ENCODE measurements at places on chromosomes 11 and 22.

DNA sequence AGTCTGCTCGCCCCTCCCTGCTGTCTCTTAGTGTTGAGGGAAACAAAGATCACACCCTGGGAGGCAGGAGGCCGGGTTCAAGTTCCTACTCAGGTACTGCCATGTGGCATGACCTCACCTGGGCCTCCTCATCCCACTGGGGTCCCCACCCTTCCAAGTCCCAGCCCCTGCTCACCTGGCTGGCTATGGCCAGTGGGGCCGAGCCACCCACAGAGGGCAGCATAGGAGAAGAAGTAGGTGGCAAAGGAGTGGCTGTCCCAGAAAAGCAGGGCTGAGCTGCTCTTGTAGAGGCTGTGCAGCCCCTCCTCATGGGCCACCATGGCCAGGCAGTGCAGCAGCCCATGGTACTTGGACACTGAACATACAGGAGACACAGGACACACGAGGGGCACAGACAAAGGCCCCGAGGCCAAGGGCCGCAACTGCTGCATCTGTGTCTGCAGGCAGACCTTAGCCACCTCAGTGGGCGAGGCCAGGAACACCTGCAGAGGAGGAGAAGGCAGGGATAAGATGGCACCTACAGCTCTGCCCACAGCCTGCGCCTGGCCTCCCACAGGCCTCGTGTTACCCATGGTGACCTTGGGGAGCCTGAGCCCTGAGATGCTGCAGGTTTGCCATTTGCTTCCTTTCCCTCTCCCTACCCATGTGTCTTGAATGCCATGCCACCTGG is 50.6 kb upstream of the MPEG1 start:
- DNase-seq, result no peak

- no peak for DNase-seq
These were observed 248.6 kb downstream of the AASDHPPT start for GRCh38 chr11:106326087-106326486.

- no peak for DNase-seq
These were observed 33.0 kb downstream of the FAR1 start for GRCh38 chr11:13701506-13701905.

DNA sequence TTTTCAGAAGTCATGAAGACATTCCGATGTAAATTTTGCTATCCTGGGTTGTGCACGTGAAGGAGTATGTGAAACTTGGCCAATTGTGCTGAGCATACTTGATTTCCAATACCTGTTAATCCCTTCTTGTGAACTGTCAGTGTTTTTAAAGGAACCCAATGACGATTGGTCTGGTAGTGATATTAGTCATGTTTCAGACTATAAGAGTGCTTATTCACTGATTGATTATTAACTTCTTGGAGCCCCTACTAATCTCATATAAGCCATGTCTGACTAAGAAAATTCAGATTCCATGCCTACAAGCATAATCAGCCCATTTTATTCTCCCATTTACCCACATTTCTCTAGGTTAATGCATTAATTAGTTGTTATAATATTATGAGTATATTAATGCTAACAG is 330.8 kb upstream of the MTNR1B start:
- no peak for DNase-seq

- DNase-seq, result no peak
These were observed 24.1 kb upstream of the CCDC89 start for GRCh38 chr11:85709941-85710702.

DNA sequence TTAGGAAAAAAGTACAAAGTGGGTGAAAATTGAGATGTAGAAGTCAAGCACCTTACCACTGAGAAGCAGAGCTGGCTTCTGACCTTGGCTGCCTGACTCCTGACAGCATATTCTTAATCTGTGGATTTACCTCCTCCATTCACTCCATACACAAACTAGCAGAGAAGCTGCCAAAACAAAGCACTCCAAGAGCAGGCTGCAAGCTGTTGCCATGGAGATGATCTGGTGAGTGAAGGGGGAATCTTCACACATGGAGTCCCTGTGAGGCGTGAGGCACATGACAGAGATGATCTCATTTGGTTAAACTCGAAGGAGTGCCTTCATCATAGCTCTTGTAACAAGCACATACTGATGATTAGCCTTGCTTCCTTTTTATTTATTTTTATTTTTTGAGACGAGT is 16.1 kb downstream of the COMMD9 start:
- no peak for DNase-seq

- no peak for DNase-seq
These were observed 26.3 kb upstream of the ISX start for GRCh38 chr22:35039625-35040024.

- no peak for DNase-seq
These were observed 302.6 kb downstream of the KIRREL3 start for GRCh38 chr11:126697936-126698335.

DNA sequence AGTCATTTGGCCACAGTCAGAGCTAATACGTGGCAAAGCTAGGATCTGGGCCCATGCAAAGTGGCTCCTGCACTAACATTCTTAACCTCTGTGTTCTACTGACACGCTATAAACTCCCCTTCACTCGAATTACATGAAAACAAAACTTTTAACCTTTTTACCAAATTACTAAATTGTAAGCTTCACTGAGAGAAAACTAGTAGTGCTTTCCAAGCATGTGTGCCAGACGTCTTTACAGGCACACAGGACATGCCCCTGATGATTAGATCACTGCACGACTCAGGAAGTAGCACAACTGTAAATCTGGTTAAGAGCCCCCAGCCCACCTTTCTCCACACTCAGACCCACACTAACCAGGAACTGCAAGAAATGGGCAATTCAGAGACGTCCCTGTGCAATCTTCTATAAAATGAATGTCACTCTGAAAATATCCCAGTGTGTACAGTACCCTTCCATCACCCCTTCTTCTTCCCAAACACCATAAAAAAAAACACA is 16.1 kb downstream of the PHF21A start:
- DNase-seq, result no peak

DNA sequence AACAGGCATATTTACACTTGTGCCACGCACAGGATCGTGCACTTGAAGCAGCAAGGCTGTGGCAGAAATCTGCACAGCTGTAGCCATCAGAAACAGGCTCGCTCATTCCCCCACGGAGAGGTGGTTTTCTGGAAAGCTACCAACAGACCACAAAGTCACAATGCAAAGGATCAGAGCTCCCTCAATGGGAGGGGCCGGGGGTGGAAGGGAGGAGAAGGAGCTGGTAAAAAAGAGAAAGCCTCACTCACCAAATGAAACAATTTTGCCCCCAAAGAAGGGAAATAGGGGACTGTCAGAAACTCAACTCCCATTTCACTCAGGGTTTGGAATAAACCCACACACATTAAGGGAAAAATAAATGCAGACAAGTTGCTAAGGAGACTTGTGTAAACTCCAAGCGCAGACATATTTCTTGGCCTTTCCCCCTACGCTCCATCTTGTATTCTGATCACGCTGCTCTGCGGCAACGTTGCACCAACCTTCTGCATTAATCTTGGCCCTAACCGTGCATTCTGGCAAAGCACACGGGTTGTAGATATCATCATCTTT is 43.2 kb upstream of the BLID start:
- DNase-seq, result no peak

GRCh38 chr11:120120805-120121335 is 17.0 kb downstream of the TRIM29 start:
- no peak for DNase-seq

GRCh38 chr11:36292311-36292722 is 3.1 kb upstream of the COMMD9 start:
- peak; percentile 84 for DNase-seq

DNA sequence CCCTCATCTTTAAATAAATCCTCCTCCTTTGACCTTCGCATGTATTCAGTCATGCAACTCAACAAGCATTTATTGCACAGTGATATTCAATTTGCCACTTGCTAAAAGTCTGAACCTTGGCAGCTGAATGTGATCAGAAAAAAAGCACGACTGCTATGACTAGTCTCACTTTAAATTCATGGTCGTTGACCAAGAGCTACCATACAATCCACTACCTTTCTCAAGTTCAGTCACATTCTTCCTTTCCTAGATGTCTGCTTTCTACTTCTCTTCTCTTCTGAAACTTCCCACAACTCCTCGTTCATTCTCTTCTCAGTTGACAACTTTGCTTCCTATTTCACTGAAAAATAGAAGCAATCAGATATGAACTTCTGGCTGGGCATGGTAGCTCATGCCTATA is 2.0 kb upstream of the SAA1 start:
- DNase-seq, result peak; percentile 33

- DNase-seq, result peak; percentile 90
These were observed 56.2 kb downstream of the KCNJ4 start for GRCh38 chr22:38398609-38399461.

DNA sequence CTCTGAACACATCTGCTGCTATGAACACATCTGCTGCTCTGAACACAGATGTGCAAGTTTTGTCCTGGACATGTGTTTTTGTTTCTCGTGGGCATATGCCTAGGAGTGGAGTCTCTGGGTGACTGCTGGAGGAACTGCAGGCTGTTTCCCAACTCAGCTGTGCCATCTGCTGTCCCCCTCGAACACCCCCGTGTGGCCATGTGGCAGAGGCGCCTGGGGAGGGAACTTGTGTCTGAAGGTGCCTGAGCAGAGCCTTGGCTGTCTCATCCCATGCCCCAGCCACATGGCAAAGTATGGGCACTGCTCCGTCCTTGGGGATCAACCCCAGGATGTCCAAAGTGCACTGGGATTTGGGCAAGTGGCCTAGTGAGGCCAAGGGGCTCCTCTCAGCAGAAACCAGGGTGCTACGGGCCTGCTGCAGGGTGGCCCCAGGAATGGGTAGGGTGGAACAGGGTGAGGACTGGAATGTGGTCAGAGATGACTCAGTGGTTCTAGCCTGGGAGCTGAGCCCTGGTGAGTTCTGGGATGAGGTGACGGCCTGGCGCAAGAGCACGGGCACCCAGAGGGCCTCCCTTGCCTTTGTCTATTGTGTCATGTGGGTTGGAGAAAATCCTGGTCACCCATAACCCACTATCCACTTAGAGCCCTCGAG is 14.7 kb downstream of the GATD1 start:
- DNase-seq, result peak; percentile 35

GRCh38 chr11:43852057-43852636 is 28.5 kb upstream of the ALKBH3 start:
- DNase-seq, result peak; percentile 67

DNA sequence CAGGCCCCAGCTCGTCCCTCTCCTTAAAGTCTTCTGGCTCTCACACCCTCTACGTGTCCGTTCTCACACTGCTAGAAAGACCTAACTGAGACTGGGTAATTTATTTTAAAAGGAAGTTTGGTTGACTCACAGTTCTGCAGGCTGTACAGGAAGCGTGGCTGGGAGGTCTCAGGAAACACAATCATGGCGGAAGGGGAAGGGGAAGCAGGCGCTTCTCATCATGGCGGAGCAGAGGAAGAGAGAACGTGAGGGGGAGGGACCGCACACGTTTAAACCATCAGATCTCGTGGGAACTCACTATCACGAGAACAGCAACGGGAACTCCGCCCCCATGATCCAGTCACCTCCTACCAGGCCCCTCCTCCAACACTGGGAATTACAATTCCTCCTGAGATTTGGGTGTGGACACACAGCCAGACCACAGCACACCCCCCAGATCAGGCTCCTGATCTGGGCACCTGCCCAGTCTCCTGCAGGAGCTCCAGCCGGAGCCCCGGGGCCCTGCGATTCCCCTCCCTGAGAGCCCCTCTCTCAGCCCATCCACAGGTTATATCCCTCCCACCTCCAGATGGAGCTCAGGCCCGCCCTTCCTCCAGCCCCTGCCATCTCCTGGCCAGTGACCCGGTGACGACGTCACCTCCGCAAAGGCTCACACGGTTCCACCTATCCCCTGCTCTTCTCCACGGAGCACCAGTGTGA is 170.2 kb downstream of the BRD1 start:
- peak; percentile 85 for DNase-seq

GRCh38 chr11:115366826-115367225 is 137.4 kb downstream of the CADM1 start:
- no peak for DNase-seq

DNA sequence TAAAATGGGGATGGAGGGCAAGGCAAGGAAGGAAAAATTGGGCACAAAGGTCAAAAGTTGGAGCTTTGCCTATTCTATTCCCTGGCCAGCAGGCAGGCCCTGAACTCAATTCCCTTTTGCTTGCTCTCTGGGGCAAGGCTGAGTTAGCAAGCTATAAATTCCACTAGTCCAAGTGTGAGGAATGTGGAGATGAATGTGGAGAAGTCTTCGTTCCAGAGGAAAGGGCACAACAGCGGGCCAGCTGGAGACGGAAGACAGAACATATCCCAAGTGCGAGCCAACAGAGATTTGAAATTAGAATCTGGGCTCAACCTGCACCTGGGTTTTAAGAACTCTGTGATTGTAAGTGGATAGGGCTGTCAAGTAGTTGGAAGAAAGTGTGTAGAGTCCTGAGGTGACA is 29.5 kb upstream of the FZD4 start:
- no peak for DNase-seq

GRCh38 chr22:44648085-44648820 is 53.8 kb upstream of the PRR5 start:
- no peak for DNase-seq

DNA sequence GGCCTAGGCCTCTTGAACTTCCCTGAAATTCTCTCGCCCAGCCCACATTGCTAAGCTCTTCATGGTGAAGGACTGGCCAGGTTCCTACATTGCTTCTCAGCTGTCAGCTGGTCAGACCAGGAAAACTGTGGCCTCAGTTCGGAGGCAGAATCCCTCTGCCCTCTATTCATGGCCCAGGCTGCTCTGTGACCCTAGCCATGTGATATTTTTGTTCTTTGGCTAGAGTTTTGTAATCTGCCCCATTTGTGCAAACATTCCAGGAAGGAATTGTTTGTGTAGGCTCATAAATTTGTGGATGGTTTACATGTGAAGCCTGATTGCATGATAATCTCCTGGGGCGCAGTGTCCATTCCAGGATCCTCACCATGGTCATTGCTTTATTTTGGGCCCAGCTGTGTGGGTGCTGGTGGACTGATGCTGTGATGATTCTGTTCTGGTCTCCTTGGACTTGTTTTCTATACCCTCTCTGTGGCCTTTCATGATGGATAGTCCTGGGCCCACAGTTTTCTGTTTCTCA is 149.1 kb upstream of the E2F8 start:
- no peak for DNase-seq
